ENCODE measurements at places on chromosomes 4 and X.
A peak's percentile ranks its signal among the peaks of the same experiment; 100 is the strongest.

DNA sequence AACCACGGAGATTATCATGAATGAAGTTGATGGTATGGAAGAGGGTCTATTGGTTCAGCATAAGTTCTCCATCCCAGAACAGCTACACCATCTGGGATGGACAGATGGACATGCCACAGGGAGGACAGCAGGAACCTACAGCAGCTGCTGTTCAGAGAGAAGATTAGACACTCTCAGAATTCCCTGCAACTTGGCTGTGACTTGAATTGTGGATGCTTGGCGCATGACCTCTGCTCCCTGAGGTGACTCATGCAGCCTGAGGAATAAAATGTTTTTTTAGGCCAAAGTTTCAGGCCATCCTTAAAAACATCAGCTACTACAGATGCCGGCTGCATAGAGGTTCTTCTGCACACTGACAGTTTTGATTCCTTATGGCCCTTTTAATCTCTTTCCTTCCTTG is 97.3 kb downstream of the RS1 start:
- DNase-seq = peak; percentile 25

DNA sequence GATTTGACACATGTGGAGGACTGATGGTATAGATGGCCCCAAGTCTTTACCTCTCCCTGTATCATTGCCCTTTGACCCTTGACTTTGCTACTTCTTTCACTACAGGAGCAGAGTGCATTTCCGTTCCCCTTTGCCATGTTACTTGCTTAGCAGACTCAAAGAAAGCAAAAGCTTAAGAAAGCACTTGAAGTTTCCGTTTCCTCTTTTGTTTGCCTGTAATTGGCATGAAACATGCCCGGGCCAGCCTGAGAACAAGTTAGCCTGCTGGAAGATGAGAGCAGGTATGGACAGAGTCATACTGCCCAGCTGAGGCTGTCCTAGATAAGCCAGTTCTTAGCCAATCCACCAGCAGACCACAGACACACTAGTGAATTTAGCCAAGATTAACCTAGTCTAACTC is 206.0 kb downstream of the BCOR start:
- DNase-seq = no peak

GRCh38 chrX:108132876-108133275 is 41.3 kb downstream of the ATG4A start:
- no peak for DNase-seq

GRCh38 chr4:6956087-6956433 is 46.4 kb downstream of the TBC1D14 start:
- no peak for DNase-seq

- no peak for DNase-seq
Observed at GRCh38 chrX:112270991-112271390, 188.4 kb upstream of the TRPC5 start.

GRCh38 chr4:80182237-80182866 is 15.0 kb upstream of the PRDM8 start:
- DNase-seq = no peak

GRCh38 chr4:152559641-152560040 is 23.7 kb upstream of the FBXW7 start:
- no peak for DNase-seq

GRCh38 chr4:121584836-121585235 is 111.9 kb downstream of the ANXA5 start:
- DNase-seq = no peak

GRCh38 chr4:121842862-121843261 is 19.2 kb upstream of the CCNA2 start:
- no peak for DNase-seq

DNA sequence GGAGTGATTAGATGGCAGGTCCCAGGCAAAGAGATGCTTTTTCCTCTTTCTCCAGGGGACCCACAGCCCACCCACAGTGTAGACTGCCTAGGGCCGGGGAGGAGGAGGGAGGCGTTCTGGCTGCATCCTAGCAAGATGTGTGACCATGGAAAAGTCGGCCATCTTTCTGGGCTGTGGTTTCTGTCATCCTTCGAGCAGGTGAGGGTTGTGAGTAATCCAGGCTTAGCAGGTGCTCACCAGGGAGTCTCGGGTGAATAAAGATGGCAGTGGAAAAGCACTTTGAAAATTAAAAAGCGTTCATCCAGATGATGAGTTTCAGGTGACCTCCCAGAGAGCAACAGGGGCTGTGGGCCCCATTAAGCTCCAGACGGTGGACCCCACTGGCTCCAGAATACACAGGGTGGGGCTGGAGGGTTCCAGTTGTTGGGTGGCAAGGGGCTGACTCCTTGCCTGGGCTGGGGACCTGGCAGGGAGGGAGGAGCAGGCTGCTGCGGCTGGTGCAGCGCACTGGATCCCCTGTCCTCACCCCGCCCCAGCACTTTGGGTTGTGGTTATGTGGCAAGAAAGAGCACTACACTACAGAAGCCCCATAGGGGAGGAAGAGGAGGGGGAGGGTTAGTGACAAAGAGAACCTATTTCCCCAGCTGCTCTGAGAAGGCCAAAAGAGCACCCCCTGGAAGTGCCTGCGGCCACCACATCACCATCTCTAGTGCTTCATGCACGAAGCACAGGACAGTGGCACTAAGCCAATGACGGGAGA is 23.7 kb downstream of the ELF4 start:
- DNase-seq = no peak

GRCh38 chr4:37812713-37813112 is 13.8 kb upstream of the PGM2 start:
- peak; percentile 88 for DNase-seq

GRCh38 chr4:85725721-85726170 is 250.8 kb downstream of the ARHGAP24 start:
- no peak for DNase-seq

DNA sequence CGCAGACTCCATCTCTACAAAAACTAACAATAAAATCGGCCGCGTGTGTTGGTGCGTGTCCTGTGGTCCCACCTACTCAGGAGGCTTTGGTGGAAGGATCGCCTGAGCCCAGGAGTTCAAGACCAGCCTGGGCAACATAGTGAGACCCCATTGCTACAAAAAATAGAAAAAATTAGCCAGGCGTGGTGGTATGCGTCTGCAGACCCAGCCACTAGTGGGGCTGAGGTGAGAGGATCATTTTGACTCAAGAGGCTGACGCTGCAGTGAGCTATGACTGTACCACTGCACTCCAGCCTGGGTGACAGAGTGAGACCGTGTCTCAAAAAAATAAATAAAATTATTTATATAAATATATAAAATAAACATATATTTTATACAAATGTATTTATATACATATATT is 22.3 kb downstream of the ASMTL start:
- no peak for DNase-seq

DNA sequence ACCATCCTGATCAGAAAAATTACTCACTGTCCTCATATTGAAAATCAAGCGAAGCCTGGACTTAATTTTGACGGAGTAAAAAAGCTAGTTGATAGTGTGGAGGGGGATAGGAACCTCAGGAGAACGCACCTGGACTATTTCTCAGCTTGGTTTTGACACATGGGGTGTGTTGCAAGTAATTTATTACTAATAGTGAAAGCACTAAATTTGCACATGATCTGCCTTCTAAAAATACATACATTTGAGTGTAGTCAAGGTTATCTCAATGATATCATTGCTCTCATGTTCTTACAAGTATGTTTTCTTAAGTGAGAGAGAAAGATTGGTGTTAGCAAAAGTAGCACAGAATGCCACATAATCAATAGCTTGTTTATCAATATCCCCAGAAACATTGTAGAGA is 29.5 kb downstream of the LRIT3 start:
- no peak for DNase-seq

DNA sequence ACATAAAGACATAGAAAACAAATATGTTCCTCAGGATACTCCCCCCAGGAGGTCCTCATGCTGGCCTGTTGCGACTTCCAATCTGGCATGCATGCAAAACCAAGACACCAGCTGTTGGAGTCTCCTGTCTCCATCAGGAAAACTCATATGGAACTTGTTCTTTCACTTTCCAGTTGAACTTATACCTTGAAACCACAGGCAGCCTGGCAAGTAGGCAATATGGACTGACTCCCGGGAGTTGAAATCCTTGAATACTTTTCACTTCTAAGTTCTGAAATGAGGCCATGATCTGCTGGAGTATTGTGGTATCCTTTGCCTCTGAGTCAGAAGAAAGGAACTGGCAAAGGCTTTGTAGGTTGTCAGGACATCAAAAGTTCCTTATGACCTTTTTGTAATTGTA is 444.2 kb downstream of the IDS start:
- DNase-seq = no peak

DNA sequence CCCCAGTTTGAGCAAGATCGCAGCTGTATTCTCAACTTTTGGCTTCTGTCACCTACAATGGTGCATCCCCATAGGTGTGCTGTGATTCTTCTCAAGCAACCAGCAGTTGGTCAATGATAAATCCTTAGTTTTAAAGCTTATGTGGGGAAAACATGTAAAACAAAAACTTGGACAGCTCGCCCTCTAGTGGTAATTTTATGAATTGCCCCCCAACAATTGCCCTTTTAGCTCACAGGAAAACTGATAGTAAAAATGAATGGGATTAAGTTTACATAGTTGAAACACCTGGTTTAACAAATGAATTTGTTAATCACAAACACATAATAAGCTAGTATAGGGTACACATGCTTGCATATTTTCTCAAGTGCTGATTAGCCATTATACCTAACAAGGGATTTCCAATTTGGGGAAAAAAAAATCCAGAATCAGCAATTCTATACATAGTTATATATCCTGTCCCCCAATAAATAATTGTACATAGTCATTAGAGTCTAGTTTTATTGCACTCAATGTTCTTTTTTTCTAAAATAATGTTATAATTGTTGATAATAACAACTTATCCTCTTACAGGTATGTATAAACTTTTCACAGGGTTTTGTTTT is 30.1 kb downstream of the TEX13A start:
- peak; percentile 29 for DNase-seq

DNA sequence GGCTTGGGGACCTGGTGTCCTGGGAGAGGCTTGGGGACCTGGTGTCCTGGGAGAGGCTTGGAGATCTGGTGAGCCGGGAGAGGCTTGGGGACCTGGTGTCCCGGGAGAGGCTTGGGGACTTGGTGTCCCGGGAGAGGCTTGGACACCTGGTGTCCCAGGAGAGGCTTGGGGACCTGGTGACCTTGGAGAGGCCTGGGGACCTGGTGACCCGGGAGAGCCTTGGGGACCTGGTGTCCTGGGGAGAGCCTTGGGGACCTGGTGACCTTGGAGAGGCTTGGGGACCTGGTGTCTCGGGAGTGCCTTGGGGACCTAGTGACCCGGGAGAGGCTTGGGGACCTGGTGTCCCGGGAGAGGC is 12.6 kb downstream of the SHOX start:
- DNase-seq = no peak

- DNase-seq = peak; percentile 7
Observed at GRCh38 chr4:182752158-182752910, 164.9 kb downstream of the DCTD start.

DNA sequence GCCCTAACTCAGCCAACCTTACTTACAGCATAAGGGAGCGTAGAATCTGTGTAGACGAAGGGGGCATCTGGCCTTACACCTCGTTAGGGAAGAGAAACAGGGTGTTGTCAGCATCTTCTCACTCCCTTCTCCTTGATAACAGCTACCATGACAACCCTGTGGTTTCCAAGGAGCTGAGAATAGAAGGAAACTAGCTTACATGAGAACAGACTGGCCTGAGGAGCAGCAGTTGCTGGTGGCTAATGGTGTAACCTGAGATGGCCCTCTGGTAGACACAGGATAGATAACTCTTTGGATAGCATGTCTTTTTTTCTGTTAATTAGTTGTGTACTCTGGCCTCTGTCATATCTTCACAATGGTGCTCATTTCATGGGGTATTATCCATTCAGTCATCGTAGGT is 14.6 kb downstream of the PLP1 start:
- DNase-seq = no peak

DNA sequence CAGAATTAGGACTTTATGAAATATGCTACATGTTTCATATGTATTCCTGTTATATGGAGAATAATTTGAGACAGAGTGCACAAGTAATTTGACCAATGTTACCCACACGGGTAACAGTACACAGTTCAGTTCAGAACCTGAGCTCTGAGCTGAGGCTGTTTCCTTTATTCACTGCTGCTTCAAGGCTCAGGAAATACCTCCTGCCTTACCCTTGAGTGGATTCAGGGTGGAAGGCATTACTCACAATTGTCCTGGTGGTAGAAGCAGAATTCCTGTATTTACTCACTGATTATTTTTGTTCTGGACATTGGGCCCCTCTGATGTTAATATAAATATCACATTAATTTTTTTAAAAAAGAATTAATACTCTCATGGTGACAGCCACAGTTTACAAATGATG is 73.5 kb upstream of the CAMK2D start:
- DNase-seq = peak; percentile 10

DNA sequence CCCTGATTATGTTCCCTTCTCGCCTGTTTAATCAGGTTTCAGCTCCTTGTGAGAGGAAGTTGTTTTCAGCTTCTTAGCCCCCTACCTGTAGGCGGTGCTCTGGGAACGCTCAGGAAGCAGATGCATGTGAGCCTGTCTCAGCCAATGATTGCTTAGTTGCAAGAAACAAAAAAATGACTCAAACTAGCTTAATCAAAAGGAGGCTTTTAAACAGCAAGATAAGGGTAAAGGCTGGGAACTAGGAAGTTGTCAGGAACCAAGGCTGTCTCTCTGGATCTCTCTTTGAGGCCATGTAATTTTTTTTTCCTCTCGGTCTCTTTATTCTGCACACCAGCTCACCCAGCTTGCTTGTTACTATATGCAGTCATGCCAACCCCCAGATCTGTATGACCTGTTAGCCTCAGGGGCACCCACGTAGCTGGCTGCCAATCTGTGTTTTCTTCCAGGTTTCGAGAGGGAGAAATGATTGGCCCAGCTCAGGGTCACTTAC is 109.1 kb downstream of the PTTG2 start:
- DNase-seq = no peak

- no peak for DNase-seq
Observed at GRCh38 chrX:87874043-87874442, 356.4 kb downstream of the KLHL4 start.

DNA sequence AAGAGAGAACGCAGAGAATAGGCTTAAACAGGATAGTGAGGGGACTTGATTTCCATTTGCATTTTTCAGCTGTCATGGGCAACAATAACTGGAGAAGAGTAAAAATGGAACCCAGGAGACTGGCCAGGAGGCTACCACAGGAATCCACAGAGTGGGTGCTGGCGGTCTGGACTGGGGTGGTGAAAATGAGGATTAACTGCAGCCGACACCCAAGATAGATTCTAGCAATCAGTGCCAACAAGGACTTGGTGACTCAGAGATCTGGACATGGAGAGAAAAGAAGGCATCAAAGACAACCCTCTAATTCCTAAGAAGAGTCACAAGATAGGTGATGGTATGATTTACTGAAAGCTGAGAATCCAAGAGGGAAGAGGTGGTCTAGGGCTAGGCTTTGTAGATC is 102.8 kb downstream of the ATP8A1 start:
- DNase-seq = no peak

GRCh38 chrX:154368630-154369448 is 5.6 kb downstream of the FLNA start:
- peak; percentile 70 for DNase-seq

GRCh38 chrX:95919605-95920004 is 765.0 kb upstream of the DIAPH2 start:
- DNase-seq = no peak

GRCh38 chrX:13755254-13755653 is 20.7 kb downstream of the OFD1 start:
- DNase-seq = no peak

- DNase-seq = no peak
Observed at GRCh38 chrX:154334496-154334895, 38.9 kb downstream of the TKTL1 start.
